ENCODE measurements at places on chromosomes 7 and 10.

GRCh38 chr10:128943111-128943510 is 523.9 kb upstream of the MGMT start:
- DNase-seq: no peak

DNA sequence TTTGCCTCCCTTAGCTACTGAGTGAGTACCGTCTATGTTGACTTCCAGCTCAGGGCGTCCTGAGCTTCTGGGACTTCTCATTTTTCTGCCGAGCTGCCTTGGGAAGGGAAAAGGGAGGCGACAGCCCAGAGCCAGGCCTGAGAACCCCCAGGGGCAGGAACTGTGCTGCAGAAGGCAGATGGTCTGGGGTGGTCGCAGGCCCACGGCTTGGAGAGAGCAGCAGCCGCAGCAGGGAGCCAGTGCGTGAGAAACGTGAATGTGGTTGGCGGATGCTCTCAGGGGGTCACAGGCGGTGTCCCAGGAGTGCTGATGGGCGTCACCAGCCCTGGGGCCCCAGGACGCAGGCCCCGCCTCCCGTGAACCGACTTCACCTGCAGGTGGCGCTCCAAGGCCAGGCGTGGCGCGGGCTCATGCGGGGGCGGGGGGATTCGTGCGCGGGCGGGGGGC is 9.2 kb upstream of the PWWP2B start:
- DNase-seq: peak; percentile 74

GRCh38 chr7:80053124-80053523 is 81.5 kb upstream of the GNAI1 start:
- no peak for DNase-seq

GRCh38 chr7:89607792-89608191 is 546.5 kb upstream of the STEAP1 start:
- no peak for DNase-seq

- no peak for DNase-seq
Measured at GRCh38 chr7:22572937-22573336, 72.9 kb upstream of the STEAP1B start.

GRCh38 chr7:107201795-107202450 is 33.1 kb downstream of the HBP1 start:
- peak; percentile 23 for DNase-seq

- no peak for DNase-seq
Measured at GRCh38 chr10:12346707-12347106, 2.6 kb upstream of the CAMK1D start.

DNA sequence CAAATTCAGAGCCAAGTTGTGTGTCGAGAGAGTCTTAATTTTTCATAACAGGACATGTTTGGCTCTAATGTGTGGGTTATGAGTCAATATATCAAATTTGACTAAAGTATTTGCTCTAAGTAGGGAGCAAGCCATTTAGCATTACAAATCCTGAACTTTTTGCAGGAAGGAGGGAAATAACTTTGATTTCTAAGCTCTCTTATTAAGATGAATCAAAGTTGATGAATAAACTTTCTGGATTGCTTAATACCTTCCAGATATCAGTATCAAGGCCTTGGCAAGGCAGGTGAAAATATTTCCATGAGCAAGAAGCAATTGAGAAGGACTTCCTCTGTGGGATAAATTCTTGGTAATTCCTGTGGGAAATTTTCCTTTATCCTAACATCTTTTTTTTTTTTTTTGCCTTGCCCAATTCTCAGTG is 258.8 kb downstream of the AHR start:
- no peak for DNase-seq

DNA sequence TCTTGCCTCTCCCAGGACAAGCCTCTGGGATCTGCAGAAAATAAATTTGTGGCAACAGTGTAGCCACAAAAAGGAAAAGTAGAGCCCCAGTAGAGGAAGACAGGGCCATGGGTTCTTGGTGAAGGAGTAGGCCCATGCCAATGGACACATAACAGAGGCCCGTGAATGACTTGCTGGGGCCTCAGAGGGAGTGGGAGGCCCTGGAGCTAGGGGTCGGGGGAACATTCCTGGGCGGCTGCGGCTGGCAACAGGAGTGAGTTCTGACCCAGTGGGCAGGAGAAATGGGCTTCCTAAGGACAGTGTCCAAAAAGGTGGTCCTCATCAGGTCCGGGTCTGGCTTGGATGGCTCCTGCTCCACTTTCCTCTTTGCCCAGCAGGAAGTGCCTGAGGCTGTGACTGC is 260.0 kb downstream of the CCSER2 start:
- no peak for DNase-seq

DNA sequence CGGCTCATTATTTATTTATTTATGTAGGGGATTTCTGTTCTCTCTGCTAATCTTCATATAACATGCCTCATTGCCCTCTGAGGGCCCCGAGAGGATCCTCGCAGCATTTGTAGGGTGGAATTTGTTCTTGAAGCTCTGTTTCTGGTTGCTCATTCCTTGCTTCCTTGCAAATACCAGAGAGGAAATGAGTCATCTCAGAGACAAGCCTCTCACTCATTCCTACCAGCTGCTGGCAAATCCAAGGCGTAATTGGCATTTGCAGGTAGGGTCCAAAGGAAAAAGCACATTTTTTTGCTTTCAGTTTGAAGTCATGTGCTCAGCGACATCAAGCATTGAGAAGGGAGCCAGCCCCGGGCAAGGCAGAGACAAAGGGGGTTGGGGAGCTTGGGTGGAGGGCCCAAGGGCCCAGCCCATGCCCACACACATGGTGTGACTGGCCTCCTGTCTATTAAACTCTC is 501.6 kb downstream of the GALNT17 start:
- DNase-seq: no peak

- DNase-seq: no peak
Measured at GRCh38 chr7:92002720-92003119, 62.1 kb downstream of the AKAP9 start.

DNA sequence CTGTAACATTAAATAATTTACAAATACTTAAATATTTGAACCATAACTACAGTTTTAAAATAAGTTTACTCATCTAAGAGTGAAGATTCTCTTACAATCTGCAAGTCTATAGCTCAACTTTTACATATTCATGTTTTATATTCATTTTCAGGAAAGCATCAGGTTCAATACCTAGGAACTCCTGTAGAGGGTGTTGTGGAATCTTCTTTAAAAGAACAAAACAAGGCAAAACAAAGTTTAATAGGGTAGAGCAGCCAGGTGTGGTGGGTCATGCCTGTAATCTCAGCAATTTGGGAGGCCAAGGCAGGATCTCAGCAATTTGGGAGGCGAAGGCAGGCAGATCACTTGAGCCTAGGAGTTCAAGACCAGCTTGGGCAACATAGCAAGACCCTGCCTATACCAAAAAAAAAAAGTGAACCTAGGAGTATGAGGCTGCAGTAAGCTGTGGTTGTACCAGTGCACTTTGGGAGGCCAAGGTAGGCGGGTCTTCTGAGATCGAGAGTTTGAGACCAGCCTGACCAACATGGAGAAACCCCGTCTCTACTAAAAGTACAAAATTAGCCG is 45.1 kb downstream of the ST8SIA6 start:
- DNase-seq: no peak

DNA sequence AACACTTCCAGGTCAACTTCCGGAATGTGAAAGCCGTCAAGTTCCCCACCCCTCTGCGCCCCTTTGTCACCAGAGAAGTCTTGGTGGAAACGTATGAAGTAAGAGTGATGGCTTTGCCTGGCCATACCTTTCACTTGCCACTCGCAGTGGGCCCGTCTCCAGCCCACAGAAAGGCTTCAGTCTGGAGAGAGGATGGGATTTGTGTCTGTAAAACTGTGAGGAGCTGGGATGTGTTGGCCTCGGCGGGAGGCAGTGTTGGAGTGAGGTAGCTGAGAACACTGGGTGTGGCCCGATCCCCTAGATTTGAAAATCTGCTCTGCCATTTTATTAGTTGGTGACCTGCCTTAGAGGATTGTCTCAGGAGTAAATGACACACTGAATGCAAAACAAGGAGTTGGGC is 6.4 kb downstream of the ADCK2 start:
- no peak for DNase-seq

GRCh38 chr10:70191161-70191971 is 21.1 kb upstream of the SAR1A start:
- DNase-seq: no peak

GRCh38 chr10:43013065-43013464 is 63.8 kb upstream of the RET start:
- no peak for DNase-seq

DNA sequence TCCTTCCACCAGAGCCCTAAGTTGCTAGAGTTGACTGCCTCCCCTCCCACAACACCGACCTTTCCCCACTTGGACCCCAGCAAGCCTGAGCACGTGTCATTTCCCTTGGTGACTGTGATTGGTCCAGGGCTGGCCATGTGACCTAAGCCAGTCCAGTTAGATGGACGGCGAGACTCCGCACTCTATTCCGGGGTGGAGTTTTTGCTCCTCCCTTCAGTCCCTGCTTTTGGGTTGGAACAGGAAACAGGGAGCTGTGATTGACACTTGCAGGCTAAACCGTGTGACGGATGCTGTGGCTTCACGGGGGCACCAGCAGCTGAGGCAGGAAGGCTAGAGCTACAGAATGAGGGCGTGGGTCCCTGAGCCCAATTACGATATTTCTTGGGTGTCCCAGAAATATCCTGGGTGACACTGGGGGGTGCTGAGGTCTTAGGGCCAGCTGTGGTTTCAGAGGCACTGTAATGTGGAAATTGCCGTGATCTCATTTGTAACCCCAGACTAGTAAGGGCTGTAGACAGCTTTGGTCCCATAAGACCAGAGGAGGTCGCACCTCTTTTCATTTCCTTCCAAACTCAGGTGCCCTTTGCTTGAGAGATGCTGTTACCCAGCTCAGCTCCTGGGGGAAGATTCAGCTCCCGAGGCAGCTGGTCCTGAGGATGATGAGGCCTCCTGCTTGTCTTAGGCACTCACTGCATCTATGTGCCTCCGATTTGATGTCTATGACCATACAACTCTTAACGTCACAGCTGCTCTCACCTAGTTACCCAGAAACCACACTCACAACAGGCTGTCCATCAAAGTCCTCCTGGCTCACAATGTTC is 102.7 kb upstream of the NPTX2 start:
- no peak for DNase-seq

GRCh38 chr7:2417981-2418481 is 14.6 kb downstream of the CHST12 start:
- DNase-seq: no peak

DNA sequence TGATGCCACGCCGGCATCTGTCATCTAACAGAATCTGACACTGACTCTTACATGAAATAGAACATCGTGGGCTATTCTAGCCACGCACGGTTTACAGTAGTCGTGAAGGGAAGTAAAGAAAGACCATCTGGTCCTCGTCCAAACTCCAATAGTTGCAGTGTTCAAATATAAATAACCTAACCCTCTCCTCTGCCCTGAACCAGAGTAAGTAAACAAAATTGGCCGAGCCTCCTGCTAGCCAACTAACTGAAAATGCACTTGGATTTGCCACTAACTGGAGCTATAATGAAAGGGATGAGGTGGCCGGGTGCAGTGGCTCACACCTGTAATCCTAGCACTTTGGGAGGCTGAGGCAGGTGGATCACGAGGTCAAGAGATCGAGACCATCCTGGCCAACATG is 29.5 kb upstream of the ZC3HAV1L start:
- DNase-seq: no peak

GRCh38 chr10:79051766-79052165 is 17.0 kb upstream of the ZMIZ1 start:
- no peak for DNase-seq

- DNase-seq: no peak
Measured at GRCh38 chr10:124563320-124564040, 101.9 kb downstream of the LHPP start.

GRCh38 chr10:116849248-116850057 is at the start of gene ENO4:
Gene ENO4, plus strand, starts transcription at chr10:116849499. Its CDS starts 68 bp downstream, at chr10:116849567.
- DNase-seq: peak; percentile 92

DNA sequence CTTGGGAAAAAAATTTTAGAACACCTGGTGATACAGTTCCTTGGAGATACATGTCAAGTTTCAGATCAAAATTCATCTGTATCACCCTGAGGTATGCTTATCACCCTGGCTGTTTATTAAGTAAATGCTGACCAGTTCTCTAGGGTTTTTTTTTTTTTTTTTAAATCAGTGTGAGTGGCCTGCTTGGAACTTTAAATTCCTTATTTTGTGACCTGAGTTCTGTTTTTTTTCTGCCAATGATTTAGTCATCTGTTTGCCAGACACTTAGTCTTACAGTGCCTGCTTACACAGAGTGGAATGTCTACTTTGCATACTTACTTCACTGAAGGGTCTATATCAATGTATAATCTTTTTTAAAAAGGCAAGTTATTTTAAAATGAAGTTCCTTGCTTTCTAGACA is 1.8 kb downstream of the TSPAN13 start:
- DNase-seq: no peak

DNA sequence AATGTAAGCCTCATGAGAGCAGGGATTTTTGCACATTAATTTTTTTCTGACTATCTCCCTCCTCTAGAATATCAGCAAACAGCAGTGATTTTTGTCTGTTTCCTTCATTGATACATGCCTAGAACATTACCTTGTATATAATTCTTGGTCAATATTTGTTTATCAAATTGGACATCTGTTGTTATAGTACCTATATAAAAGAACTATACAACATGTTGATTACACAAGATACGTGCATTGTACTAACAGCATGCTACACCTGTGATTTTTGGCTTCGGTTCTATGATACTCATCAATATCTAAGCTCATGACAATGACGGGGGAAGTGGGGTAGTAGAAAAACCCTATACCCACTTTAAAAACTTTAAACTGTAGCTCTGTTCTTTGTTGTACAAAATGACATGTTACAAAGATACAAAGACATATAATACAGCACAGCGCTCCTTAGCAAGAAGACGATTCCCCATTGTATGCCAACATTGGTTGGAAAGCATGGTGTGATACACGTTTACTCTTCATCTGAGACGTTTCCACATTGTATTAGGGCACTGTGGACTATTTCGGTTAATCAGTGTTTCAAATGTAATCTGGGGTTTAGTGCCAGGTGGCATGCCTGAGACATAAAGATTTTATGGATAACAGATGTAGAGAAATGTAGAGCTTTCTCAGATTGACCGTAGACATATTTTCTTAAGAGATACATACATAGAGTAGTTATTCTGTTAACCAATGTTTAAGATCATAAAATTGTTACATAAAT is 70.5 kb upstream of the FOXP2 start:
- no peak for DNase-seq

DNA sequence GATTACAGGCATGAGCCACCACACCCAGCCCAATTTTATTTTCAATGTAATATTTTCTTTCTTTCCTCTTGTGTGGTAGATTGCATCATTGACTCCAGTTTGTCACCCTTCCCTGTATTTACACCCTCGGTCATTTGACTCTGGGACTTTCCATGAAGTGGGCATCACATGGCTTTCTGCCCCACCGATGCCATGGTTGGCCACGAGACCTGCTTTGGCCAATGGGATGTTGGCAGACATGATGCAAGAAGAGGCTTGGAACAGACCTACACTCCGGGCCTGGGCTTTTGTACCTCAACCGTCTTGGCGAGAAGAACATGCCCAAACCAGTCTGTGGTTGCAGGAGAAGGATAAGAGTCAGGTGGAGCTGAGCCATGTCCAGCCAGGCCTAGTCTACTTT is 38.8 kb upstream of the CACUL1 start:
- no peak for DNase-seq

- DNase-seq: no peak
Measured at GRCh38 chr7:46539892-46540483, 618.9 kb upstream of the IGFBP3 start.

- no peak for DNase-seq
Measured at GRCh38 chr10:92124616-92125143, 166.2 kb downstream of the CPEB3 start.
